Activated CD4-positive, alpha-beta T cell treated with anti-CD3 and anti-CD28 coated beads, Interleukin-2, Interleukin-6, amounts not matched to agents 100 ng/mL and 50 ng/mL, durations not matched to agents 16 hours and 8 hours (primary cell): ENCODE measurements at places on chromosomes 13 and 19.

DNA sequence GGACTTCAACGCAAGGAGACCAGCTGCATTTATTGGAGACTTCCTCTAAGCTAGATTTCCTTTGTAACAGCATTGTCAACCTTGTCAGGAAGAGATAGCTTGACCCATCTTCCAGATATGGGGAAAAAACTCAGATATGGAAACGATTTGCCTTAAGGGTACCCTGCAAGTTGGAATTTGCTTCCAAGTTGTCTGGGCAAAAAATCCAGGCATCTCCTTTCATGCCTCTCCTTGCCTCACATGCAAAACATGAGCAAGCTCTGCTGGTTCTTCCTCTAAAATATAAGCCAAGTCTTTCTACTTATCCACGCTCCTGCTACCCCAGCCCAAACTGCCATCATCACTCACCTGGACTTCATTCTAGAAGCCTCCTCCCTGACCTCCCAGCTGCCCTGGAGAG, 6.4 kb upstream of the DNMT1 start:
- no peak for DNase-seq

- DNase-seq: no peak
These were observed 44.9 kb downstream of the C13orf46 start for GRCh38 chr13:113928685-113929627.

- DNase-seq: no peak
These were observed 79.9 kb downstream of the RNASEH2B start for GRCh38 chr13:50989476-50989875.

DNA sequence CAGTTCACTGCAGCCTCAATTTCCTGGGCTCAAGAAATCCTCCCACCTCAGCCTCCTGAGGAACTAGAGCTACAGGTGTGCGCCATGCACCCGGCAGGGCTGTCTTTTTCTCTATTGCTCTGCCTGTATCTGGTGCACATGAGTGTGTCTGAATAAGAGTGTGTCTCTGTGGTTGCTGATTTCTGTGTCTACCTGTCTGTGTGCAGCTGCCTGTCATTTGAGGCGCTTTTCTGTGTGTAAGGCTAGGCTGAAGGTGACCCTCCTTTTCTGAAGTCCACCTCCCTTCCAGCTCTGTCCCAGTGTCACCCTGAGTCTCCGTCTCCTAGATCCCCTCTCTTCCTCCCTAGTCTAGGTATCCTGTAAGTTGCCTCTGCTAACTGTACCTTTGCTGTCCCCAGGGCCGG, 1.5 kb upstream of the PRR12 start:
- no peak for DNase-seq

GRCh38 chr19:876089-876488, 16.6 kb downstream of the CFD start:
- DNase-seq: no peak
